Mesendoderm (in vitro differentiated cells): ENCODE measurements at places on chromosomes 6 and 20.

- DNase-seq = peak; percentile 3
Measured at GRCh38 chr6:131660195-131660594, 23.1 kb downstream of the ENPP3 start.

- DNase-seq = no peak
Measured at GRCh38 chr6:170110201-170111140, 180.4 kb downstream of the DLL1 start.

DNA sequence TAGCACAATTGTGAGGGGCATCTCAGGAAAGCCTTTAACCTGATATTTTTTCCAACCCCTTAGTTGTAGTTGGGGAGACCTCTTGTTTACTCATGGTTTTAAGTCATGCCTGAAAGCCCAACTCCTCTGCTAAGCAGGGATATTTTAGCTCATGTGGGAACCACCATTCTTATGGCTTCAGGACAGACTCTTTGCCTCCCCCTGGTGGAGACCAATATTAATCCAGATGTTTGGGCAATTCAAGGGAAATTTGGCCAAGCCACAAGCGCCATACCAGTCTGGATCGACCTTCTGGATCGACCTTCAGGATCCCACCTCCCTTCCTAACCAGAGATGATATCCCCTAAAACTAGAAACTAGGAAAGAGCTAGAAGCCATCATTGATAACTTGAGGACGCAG lies 211.2 kb downstream of the C6orf118 start:
- peak; percentile 9 for DNase-seq

GRCh38 chr6:108581237-108581931 lies 20.7 kb downstream of the FOXO3 start:
- DNase-seq = no peak

GRCh38 chr6:109531446-109531845 lies 48.4 kb upstream of the ZBTB24 start:
- DNase-seq = no peak

- peak; percentile 67 for DNase-seq
Measured at GRCh38 chr20:62749851-62750445, 41.3 kb downstream of the NTSR1 start.

- DNase-seq = peak; percentile 92
Measured at GRCh38 chr6:33080127-33081089, 4.6 kb downstream of the HLA-DPB1 start.

DNA sequence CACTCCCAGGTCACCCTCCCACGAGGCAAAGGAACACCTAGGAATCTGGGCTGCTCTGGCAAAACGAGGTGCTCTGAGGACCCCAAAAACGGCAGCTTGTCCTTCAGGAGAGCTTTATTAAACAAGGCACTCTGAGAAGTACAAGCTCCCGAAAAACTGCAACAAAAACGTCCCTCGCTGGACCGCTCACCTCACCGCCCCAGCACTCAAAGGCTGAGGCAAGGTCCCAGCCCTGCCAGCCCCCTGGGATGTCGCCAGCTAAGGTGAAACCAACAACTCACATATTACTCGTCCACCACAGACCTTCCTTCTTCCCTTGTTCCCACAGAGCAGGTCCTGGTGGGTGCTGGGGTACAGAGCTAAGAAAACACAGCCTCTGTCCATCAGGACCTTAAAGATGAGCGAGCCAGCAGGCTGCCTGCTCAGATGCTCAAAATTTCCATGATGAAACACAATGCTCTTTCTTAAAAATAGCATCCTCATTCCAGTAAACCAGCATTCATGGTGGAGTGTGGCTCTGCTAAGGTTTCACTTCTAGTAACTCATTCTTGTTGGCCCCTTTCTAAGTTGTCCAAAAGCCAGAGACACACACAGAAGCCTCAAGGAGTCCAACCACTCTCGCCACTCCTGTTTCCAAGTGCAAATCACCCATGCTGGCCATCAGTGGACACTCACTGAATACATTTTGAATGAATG lies 35.9 kb downstream of the ATP9A start:
- no peak for DNase-seq

- DNase-seq = no peak
Measured at GRCh38 chr6:117441824-117442264, 16.1 kb upstream of the ROS1 start.

GRCh38 chr6:98514073-98514720 lies 320.2 kb upstream of the POU3F2 start:
- DNase-seq = no peak

- DNase-seq = no peak
Measured at GRCh38 chr6:74690365-74690764, 515.5 kb downstream of the COL12A1 start.
